Effector CD4-positive, alpha-beta T cell (primary cell): ENCODE measurements at places on chromosomes 1 and 21.

GRCh38 chr21:31696424-31696823, 35.5 kb downstream of the SCAF4 start:
- no peak for DNase-seq

- DNase-seq: no peak
These were observed 25.1 kb upstream of the RNF186 start for GRCh38 chr1:19840228-19840627.

DNA sequence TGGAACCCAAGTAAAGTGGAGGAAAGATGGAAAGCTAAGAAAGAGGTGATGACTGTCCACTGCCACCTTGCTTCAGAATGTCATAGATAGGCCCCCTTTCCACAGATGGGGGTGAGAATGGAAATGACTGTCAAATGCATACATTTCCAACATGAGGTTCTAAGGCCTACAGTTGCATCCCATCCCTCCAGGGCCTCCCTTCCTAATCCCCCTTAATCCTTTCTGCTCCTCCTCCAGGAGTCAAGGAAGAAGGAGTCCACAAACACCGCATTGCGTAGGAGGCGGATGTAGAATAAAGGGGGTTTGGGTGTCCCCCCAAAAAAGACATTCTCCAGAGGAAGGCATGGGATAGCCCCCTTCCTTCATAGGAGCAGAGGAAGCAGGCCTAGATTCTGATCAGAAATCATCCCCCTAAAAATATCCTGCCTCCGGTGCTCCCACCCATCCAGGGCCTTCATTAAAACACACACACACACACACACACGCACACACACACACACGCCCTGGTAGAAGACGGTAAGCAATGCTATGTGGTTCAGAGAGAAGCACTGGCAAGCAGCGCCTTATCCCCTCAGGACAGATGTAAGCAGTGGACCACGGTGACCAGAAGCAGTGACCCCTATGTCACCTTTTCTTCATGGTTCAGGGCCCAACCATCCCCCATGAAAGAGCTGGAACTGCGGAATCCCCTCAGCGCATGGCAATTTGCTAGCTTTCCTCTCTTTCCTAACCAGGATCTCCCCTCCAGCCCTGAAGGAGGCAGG, 2.0 kb downstream of the SV2A start:
- no peak for DNase-seq

- DNase-seq: no peak
These were observed 171.5 kb upstream of the CACYBP start for GRCh38 chr1:174828264-174828663.

GRCh38 chr21:38938343-38938742, 132.6 kb downstream of the ETS2 start:
- DNase-seq: no peak

DNA sequence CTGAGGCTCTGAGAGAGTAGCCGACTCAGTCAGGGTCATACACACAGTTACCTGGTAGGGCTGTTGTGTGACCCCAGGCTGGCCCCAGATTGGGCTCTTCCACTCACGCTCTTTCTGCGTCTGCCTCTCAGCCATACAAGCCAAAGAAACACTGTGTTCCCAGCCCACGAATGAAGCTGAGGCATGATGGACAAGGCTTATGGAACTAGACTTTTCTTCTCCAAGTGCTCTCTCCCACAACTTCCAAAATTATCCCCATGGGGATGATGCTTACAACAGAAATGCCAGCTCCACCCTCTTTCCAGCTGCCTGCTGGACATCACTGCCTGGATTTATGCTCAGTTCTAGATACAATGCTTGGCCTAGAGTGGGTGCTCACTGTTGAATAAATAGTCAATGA, 102.8 kb upstream of the JUN start:
- no peak for DNase-seq

- DNase-seq: peak; percentile 62
These were observed at the start of gene IFNAR2 for GRCh38 chr21:33229784-33230544. Gene IFNAR2 (plus strand): TSS chr21:33229938. CDS start chr21:33241923, 11,985 bp downstream.

DNA sequence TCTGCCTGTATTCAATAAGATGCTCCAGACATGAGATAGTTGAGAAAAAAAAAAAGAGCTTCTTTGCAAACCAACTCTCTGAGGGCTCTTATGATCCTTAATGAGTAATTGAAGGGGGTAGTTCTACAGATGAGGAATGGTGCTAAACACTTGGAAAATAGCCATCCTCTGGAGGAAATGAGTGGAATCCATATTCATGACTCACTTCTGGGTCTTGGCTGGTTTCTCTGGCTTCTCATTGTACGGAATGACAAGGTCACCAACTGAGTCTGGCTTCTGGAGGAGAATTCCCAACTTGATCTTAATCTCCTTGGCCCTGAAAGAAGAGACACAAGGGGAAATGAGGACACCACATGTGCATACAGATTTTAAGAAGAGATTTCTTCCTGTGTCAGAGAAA, 34.7 kb downstream of the RGS5 start:
- no peak for DNase-seq

GRCh38 chr1:241485145-241485544, 34.4 kb downstream of the FH start:
- no peak for DNase-seq

DNA sequence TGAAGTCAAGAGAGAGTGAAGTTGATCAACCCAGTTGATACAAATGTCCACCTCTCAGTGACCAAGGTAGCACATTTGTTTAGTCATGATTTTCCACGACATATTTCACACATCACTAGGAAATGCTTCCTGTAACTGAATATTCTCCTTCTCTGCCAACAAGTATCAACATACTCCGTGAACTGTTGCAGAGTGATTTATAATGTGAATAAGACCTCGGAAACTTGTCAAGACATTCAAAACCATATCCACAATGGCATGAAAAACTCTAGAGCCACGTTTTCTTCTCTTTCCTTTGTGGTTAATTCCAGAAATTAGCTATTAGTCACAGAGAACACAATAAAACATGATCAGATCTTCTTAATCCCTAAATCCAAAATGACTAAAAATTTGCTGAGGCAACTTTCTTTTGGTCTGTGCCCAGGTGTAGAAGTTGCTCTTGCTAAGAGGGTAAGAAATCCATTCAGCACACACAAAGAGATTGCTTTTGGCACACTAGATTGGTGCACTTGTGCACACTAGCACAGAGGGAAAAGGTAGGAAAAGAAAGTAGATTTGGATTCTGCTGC, 244.3 kb upstream of the NRIP1 start:
- no peak for DNase-seq
